ENCODE measurements at places on chromosomes 6 and 20.

- no peak for DNase-seq
Measured at GRCh38 chr20:2825761-2826160, 9.6 kb downstream of the TMEM239 start.

GRCh38 chr6:168182908-168183612, 104.0 kb upstream of the FRMD1 start:
- no peak for DNase-seq

DNA sequence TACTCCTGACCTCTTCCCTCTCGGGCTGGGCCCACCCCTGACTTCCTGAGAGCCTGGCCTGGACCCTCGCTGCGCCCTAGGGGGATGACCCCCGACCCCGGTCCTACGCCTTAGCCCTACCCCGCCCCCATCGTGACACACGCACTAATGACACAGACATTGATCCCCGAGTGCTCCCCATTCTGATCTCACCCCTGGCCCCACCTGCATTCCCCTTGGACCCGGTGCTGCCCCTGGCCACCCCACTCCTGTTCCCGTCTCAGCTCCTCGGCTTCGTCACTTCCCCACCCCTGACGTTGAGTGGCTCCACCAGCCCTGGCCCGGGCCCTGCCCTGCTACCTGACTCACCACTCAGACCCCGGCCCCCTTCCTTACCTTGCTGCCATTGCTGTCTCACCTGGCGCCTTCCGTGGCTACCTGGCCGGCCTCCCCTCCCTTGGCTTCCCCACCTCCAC, 12.1 kb downstream of the RBCK1 start:
- no peak for DNase-seq

- no peak for DNase-seq
Measured at GRCh38 chr20:44516491-44516890, 5.4 kb downstream of the SERINC3 start.

DNA sequence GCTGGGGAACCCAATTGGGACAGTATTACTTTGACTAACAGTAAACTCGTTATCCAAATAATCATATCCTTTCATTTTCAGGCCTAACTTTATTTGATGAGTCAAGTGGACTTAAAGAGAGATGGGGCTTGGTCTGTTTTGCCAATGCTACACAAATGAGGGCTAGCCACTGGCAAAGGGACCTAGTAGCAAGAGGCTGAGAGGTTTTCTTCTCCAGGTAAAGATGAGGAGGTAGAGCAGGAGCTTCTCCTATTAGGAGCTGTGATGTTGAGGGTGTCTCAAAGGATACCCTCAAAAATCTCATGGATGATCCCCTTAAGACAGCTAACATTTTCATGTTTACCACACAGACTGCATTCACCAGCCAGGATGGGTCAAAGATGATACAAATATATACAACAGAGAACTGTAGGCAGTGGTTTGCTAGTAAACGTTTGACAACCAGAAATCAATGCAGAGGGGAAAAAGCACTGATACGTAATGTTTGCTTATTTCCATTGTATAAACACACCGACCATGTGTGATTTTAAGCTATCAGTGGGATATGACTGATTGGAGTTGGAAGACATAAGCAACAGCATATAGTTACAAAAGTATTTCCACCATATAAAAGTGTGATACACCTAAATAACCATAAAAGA, 153.3 kb downstream of the IBTK start:
- DNase-seq: no peak

DNA sequence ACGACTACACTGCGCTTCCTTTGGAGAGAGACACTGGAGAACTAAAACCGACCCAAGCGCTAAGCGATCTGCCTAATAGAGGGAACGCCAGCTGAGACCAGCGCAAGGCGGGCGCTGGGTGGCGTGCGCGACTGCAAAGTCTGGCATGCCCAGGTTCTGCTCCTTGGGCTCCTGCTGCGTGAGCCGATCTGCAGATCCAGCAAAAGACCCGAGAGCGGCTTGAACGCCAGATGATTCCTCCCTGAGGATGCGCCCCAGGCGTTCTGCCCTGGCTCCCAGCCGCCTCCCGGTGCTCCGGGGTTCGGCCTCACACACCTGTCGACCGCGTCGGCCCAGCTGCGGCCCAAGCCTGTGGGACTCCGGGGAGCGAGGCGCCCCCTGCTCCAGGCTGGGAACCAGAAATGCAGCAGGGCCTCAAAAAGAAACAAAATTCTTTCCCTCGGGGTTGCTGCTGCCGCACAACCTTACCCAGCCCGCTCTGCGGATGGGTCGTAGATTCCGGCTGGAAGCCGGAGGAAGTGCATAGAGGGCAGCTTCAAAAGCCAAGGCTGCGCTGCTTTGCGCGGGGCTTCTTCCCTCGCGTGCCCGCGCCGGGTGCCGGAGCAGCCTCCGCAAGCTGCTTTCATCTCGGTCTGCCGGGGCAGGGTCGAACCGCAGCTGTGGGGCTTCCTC, 17.9 kb upstream of the PRDM13 start:
- peak; percentile 66 for DNase-seq

- no peak for DNase-seq
Measured at GRCh38 chr6:157535340-157536222, 154.6 kb downstream of the ZDHHC14 start.

DNA sequence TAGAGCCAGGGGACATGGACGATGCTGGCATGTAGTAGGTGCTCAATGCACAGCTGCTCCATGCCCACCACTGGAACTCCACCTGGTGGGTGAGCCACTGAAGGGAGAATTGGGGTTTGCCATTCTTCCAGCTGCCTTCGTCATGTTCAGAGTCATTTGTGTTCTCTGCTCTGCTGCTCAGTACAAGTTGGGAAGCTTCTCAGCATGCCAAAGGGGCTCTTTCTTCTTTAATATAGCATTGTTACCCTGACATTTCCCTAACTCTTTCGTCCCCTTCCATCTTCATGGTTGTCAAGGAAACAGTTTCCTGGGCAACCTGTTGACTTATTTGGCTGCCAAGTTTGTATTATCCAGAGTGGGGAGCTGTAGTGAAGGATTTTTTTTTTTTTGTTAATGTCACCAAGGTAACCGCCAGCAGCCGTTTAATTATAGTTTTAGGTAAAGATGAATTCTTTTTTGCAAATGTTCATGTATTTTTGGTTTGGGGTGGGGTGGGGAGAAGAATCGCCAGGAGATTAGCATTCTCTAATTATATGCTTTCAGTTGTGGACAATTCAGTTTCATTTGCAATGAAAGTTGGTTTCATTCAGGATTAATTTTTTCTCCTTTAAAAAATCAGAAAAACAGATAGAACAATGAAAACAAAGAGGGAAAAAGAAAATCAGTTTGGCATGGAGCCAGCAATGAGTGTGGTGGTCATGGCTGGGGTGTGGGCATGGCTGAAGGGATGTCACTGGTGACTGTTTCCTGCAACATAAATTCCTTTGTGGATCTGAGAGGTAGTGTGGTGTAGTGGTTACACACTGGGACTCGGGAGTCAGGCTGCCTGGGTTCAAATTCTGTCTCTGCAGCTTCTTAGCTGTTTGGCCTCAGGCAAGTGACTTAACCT, 73.0 kb upstream of the KCNG1 start:
- DNase-seq: no peak

- DNase-seq: no peak
Measured at GRCh38 chr6:147793871-147794643, 285.6 kb downstream of the SAMD5 start.

DNA sequence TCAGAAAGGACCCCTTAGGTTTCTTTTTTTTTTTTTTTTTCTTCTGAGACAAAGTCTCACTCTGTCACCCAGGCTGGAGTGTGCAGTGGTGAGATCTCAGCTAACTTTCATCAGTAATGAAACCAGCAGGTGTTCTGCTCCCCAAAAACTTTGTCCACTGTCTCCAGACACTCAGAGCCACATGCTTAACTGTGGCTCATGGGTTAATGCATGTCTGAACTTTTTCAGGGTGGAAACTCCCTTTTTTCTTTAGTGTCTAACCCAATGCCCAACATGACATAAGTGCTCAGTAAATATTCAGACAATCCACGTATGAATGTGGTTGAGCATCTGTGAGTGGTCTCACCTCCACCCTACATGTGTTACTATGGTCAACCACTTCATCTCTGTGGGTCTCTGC, 45.4 kb downstream of the MYB start:
- DNase-seq: no peak

- no peak for DNase-seq
Measured at GRCh38 chr6:161104966-161105365, 113.4 kb downstream of the MAP3K4 start.

DNA sequence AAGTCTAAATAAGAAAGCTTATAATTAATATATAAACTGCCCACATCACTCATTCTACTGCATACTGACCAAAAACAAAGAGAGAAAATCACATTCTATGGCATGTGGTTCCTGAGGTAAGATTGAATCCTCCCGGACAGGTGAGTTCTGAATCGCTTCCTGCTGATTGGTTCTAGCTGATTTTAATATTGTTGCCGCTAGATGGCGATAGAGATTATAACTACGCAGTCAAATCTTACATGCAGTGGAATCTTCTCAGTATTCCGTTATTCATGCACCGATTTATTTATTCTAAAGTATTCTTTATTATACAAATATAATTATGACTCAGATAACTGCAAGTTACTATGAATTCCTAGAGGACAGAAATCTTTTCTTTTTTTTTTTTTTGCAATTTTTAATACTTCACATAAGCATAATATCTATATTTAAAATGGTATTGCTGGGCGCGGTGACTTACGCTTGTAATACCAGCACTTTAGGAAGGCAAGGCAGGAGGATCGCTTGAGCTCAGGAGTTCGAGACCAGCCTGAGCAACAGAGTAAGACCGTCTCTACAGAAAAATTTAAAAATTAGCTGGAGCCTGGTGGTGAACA, 24.2 kb upstream of the TMX4 start:
- DNase-seq: peak; percentile 60

DNA sequence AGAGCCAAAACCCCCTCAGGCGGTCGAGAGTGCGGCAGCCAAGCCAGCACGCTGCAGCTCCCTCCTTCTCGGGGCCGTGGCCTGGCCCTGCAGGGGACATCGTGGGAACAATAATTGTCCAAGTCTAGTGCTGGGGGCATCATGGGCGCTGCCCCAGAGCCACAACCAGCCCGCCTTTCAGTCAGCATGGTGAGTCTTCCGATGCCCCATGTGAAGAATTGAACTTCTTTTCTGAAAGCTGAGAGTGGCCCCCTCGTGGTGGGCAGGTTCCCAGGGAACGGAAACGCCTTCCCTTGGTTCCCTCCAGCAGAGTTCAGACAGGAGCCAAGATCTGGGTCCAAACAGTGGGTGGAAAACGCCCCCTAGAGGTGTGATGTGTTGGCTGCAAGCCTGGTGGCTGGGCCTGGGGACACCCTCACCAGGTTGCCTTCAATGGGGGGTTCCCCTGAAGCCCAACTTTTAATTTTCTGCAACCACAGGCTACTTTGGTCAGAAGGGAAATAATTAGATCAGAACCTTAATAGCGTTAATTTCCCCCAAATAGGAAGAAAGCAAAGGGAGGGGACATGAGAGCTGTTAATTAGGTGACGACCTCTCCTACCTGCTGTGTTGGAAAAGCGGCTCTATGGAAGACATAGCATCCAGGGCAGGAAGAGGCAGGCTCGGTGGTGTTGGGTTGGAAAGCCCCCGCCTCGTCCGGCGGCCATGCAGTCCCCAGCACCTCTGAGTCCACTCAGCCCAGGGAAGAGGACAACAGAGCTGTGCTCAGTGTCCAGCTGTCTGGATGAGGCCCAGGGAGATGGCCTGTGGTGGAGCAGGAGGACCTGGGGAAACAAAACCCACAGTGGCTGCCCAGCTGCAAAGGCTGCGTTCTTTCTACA, 4.7 kb upstream of the MRGBP start:
- DNase-seq: peak; percentile 90

- no peak for DNase-seq
Measured at GRCh38 chr20:47353692-47354463, 2.6 kb downstream of the ZMYND8 start.

DNA sequence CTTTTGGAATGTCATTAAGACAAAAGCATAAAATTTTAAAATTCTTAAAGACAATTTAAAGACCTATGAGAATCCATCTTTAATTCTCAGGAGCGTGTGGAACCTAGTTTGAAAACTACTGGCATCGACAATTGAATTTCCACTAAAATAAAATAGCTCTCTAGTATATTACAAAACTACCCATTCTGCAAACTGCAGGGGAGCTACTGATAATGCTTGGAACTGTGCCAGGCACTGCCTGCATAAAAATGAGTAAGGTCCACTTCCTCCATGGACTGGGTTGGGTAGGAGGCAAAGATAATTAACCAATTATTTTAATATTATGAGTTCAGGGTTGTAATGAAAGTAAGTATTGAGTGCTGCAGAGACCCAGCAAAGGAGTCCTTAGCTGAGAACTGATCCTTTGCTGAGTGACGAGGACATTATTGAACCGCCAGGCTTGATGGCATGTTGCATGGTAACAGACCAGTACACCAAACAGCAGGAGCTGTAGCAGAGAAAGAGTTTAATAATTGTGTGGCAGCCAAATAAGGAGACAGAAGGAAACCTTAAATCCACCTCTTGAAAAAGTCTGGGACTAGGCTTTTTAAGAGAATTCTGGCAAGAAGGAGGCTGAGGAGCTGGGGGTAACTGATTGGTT, 261.3 kb downstream of the ESR1 start:
- DNase-seq: no peak

DNA sequence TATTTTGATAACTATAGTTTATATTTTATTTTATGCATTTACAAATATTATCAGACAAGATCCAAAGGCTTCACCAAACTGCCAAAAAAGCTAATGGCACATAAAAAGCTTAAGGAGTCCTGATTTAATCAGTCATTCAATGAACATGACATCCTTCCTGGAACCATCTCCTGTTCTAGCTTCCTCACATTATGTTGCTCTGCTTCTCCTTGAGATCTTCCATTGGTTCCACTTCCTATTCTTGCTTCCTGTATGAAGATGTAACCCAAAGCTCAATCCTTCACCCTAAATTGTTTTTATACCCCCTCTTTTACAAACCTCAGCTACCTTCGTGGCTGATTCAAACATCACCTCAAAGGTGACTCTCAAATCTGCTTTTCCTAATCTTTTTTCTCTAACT, 4.5 kb upstream of the BRD2 start:
- no peak for DNase-seq

GRCh38 chr6:10556992-10557391, 35.8 kb downstream of the GCNT2 start:
- no peak for DNase-seq

- no peak for DNase-seq
Measured at GRCh38 chr6:63496361-63496804, 75.9 kb upstream of the LOC128125822 start.

DNA sequence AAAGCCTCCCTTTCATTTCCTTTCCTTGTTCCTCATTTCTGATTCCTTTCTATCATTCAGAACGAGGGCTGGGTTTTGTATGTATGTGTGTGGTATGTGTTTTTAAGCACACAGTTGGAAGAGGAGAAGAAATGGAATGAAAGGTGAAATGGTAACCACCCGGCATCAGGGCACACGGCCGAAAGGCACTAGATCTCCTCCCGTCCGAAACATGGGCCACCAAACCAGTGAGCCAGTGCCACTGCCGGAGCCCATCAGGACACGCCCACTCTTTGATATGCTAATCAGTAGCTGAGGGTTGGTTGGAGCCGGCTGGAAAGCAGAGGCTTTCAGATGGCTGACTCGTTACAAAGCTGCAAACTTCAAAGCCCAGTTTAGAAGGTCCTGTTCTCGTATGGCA, 228.6 kb upstream of the JARID2 start:
- no peak for DNase-seq

- DNase-seq: no peak
Measured at GRCh38 chr6:161487217-161487531, 213.3 kb upstream of the AGPAT4 start.

- DNase-seq: no peak
Measured at GRCh38 chr6:36120539-36120938, 9.8 kb upstream of the MAPK13 start.
